Activated CD4-positive, alpha-beta T cell treated with anti-CD3 and anti-CD28 coated beads, Interleukin-2, amount 10 ng/mL, durations not matched to agents 7 days and 5 days (primary cell): ENCODE measurements at places on chromosomes 5 and 9. TPM values are rescaled to one million over a fixed set of nuclear protein-coding genes. Genes with fewer than 3 reads are reported as not detected.

ADAMTS2 gene
- not detected for total RNA-seq

GRCh38 chr5:119478781-119479180 is 26.5 kb downstream of the HSD17B4 start:
- DNase-seq, result no peak
- H3K4me3 ChIP-seq, result no peak overlapping the region
- H3K36me3 ChIP-seq, result peaks cover 10% of the 10 kb centered on the region
- no peak overlapping the region for H3K27ac ChIP-seq
- H3K27me3 ChIP-seq, result no peaks in the 10 kb centered on the region

- no peaks in the 10 kb centered on the region for H3K36me3 ChIP-seq
- no peaks in the 10 kb centered on the region for H3K4me1 ChIP-seq
- no peak overlapping the region for H3K27ac ChIP-seq
- DNase-seq, result no peak
- no peak overlapping the region for H3K4me3 ChIP-seq
Observed at GRCh38 chr5:59061377-59061776, 478.5 kb downstream of the RAB3C start.

CCIN gene
- not detected for total RNA-seq

PPIC gene
- total RNA-seq, result not detected

PPP3R2 gene
- total RNA-seq, result not detected

DNA sequence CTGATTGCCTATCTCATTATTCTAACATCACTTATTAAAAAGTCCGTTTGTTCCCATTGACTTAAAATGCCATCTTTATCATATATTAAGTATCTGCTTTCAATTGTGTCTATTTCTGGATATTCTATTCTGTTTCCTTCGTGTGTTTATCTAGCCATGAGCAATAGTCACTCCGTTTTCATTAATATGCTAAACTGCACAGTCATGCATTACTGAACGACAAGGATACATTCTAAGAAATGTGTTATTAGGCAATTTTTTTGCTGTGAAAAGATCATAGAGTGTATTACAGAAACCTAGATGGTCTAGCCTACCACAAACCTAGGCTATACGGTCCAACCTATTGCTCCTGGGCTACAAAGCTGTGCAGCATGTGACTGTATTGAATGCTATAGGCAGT is 482.9 kb downstream of the IRX1 start:
- no peaks in the 10 kb centered on the region for H3K36me3 ChIP-seq
- no peak overlapping the region for H3K27ac ChIP-seq
- no peak overlapping the region for H3K4me3 ChIP-seq
- H3K4me1 ChIP-seq, result no peaks in the 10 kb centered on the region

PHF24 gene
- not detected for total RNA-seq

DNA sequence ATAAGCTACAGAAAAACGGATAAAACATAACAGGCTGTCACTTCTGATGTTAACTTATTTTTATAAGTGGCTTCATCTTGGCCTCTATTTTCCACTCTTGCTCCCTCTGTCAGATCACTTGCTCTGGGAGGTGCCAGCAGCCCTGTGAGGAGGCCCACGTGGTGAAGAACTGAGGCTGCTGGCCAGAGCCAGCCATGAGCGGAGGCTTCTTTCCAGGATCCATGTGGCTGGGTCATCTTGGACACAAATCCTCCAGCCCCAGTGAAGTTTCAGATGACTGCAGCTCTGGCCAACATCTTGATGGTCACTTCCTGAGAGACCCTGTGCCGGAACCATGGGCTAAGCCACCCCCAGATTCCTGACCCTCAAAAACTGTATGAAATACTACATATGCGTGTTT is 7.5 kb upstream of the CMBL start:
- no peak for DNase-seq
- no peak overlapping the region for H3K27ac ChIP-seq
- H3K4me1 ChIP-seq, result no peaks in the 10 kb centered on the region
- peaks cover 2% of the 10 kb centered on the region for H3K27me3 ChIP-seq
- no peaks in the 10 kb centered on the region for H3K36me3 ChIP-seq

GRCh38 chr9:37011530-37011929 is 22.5 kb downstream of the PAX5 start:
- peaks cover 46% of the 10 kb centered on the region for H3K27me3 ChIP-seq
- no peak overlapping the region for H3K27ac ChIP-seq
- H3K4me3 ChIP-seq, result no peak overlapping the region

CDX1 gene
- not detected for total RNA-seq

PITX1 gene
- not detected for total RNA-seq

DNA sequence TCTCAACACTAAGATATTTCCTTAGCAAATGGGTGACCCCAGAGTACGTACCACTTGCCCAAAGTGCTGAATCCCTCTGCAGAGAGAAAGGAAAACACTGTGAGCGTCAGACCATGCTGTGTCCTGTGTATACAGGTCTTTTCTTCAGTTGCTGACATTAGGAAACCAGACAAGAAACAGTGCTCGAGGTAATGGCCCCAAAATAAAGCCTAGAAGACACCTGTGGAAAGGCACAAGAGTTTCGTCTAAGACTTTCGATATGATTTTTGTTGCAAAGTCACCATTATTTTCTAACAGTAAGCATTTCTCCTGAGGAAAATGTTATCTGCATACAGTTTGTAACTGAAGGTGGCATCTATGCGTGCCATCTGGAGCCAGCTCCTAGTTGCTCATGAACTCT is 62.0 kb upstream of the SIMC1 start:
- no peak overlapping the region for H3K27ac ChIP-seq
- peaks cover 20% of the 10 kb centered on the region for H3K27me3 ChIP-seq
- DNase-seq, result no peak
- no peaks in the 10 kb centered on the region for H3K4me1 ChIP-seq
- H3K36me3 ChIP-seq, result no peaks in the 10 kb centered on the region
- no peak overlapping the region for H3K4me3 ChIP-seq

GRCh38 chr9:98225015-98225442 is 30.4 kb downstream of the TBC1D2 start:
- H3K4me3 ChIP-seq, result no peak overlapping the region
- no peaks in the 10 kb centered on the region for H3K36me3 ChIP-seq
- DNase-seq, result no peak
- no peak overlapping the region for H3K27ac ChIP-seq
- H3K27me3 ChIP-seq, result no peaks in the 10 kb centered on the region

ACTBL2 gene
- not detected for total RNA-seq

SETD9 gene
- total RNA-seq, result 4.0 TPM

PCDHGC5 gene
- total RNA-seq, result not detected

DNA sequence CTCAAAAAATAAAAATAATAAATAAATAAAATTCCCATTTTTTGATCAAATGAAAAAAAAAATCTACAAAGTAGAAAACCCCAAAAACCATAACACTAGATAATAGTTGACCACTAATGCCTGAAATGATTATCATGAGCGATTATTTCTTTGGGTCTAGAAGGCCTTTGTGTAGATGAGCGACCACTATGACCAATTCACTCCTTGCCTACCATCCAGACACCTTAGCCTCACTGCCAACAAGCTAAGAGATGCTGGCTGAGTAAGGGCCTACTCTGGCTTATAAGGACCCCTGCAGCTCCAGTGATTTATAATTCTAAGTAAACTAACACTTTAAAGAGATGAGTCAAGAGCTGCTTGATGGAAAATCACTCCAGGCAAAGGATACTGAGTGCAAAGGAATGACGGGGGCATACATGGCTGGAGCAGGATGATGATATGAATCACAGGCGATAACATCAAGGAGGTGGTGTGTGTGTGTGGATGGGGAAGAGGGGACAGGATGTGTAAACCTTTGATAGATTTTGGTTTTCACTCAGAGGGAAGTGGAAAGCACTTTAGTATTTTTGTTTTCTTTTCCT is 4.8 kb upstream of the F2RL1 start:
- H3K4me3 ChIP-seq, result no peak overlapping the region
- H3K27ac ChIP-seq, result no peak overlapping the region
- peaks cover 34% of the 10 kb centered on the region for H3K27me3 ChIP-seq
- peaks cover 11% of the 10 kb centered on the region for H3K4me1 ChIP-seq
- DNase-seq, result no peak

DNA sequence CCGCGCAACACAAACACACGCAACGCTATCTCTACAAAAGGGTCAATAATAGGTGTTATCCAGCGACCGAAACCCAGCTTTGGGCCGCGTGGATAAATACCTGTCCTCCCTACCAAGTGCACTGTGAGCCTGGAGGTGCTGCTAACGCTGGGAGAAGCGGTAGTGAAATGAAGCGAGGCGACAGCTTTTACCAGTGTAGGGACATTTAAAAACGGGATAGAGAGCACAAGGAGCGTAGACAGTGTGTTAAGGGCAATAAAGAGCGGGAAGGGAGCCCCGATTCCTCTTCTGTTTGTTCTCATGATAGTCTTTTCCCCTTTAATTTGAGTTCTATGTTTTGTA is 421 bp upstream of the DEPDC1B start:
- H3K27ac ChIP-seq, result peak overlapping the region; percentile 94
- peaks cover 20% of the 10 kb centered on the region for H3K36me3 ChIP-seq
- H3K27me3 ChIP-seq, result peaks cover 22% of the 10 kb centered on the region
- peak overlapping the region; percentile 92 for H3K4me3 ChIP-seq
- H3K4me1 ChIP-seq, result peaks cover 37% of the 10 kb centered on the region

- H3K27me3 ChIP-seq, result no peaks in the 10 kb centered on the region
- H3K36me3 ChIP-seq, result no peaks in the 10 kb centered on the region
- DNase-seq, result no peak
- H3K4me1 ChIP-seq, result no peaks in the 10 kb centered on the region
Observed at GRCh38 chr9:117120061-117120460, 294.8 kb downstream of the ASTN2 start.

DNA sequence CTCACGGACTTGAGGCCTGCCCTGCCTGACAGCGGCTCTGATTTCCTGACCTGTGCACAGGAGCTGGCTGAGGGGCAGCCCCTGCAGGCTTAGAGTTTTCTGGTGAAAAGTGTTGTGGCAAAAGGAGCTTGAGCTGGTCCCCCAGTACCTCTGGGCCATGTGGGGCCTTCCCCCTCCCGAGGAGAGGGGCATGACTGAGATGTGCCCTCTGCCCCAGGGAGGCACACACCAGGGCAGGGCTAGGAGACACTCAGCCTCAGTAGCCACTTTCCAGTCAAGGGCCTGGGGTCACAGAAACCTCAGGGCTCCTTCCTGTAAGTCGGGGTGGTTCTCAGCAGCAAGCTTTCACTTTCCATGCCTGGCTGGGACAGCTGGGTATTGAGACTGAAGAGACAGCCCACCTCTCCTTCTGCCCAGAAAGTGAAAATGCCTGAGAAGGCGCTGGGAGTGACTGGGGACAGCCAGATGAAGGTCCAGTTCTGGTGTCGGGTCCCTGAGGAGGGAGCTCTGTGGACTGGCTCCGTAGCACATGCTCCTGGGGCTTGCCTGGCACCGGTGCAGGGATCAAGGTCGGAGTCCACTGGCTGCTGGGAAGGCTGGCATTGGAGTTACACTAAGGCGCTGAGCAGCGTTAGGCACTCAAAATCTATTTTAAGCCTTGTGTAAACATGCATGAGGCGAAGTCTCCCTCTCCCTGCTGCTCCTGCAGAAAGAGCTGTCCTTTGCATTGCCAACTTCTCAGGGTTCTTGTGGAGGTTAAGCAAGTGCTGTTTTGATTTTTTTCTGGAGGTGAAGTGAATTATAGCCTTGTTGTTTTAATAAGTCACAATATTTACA is 394.9 kb downstream of the GADD45G start:
- H3K36me3 ChIP-seq, result no peaks in the 10 kb centered on the region
- peak; percentile 83 for DNase-seq
- peaks cover 44% of the 10 kb centered on the region for H3K4me1 ChIP-seq
- H3K27ac ChIP-seq, result peak overlapping the region; percentile 94
- peak overlapping the region; percentile 70 for H3K4me3 ChIP-seq

DNA sequence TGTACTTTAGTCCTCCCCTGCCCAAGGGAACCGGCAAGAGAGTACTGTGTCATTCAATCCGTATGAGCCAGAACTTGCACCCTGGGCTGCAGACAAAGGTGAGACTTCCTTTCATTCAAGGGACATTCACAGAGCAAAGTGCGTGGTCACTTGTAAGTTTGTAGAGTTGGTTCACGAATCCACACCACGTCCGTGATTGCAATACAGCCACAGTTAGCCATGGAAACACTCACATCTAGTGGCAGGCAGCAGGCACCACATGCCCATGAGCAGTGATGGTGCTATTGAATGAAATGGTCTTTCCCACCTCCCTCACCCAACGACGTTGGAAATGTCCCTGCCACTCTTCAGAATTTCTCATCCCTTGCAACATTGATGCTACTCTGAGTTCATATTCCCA is 72.6 kb downstream of the SYK start:
- H3K27ac ChIP-seq, result no peak overlapping the region
- H3K4me3 ChIP-seq, result no peak overlapping the region
- no peaks in the 10 kb centered on the region for H3K4me1 ChIP-seq
- peaks cover 2% of the 10 kb centered on the region for H3K27me3 ChIP-seq
- no peak for DNase-seq

NDUFA8 gene
- total RNA-seq, result 33.7 TPM

DNA sequence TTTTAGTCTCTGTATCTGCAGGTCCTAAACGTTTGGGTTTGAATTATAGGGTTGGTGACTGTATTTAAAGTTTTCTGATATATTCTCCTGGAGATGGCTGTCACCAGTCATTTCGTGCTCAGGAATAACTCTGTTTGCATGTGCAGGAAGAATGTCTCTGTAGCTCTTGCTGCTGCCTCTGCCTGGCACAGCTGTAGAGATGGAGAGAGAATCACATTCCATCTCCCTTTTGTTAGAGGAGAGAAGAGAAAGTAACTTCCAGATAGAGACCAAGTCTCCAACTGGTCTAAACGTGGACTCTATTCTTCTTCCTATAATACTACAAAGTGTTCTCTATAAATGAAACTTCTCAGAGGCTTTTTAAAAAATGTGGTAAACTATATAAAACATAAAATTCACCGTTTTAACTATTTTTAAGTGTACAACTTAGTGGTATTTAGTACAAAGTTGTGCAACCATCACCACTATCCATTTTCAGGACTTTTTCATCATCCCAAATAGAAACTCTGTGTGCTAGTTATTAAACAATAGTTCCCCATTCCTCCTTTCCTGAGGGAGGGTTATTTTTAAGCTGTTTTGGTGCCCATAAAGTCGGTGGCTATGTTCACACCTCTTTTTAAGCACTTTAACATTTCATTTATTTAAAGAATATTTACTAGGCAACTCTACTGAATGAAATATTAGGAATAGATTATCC is 20.7 kb upstream of the STARD4 start:
- H3K4me3 ChIP-seq, result no peak overlapping the region
- no peak overlapping the region for H3K27ac ChIP-seq
- H3K27me3 ChIP-seq, result peaks cover 15% of the 10 kb centered on the region
- DNase-seq, result no peak
- peaks cover 28% of the 10 kb centered on the region for H3K4me1 ChIP-seq
- H3K36me3 ChIP-seq, result peaks cover 4% of the 10 kb centered on the region
